ENCODE measurements at places on chromosomes 7 and 10.

- DNase-seq = no peak
- no peak overlapping the region for H3K4me3 ChIP-seq
- no peak overlapping the region for H3K27ac ChIP-seq
- H3K36me3 ChIP-seq = no peaks in the 10 kb centered on the region
Observed at GRCh38 chr7:118794419-118794818, 569.9 kb downstream of the ANKRD7 start.

GRCh38 chr10:11152801-11153200, 135.1 kb downstream of the CELF2 start:
- no peaks in the 10 kb centered on the region for H3K36me3 ChIP-seq
- H3K4me3 ChIP-seq = no peak overlapping the region
- H3K4me1 ChIP-seq = peaks cover 79% of the 10 kb centered on the region
- no peaks in the 10 kb centered on the region for H3K27me3 ChIP-seq
- no peak for DNase-seq

- H3K27me3 ChIP-seq = peaks cover 53% of the 10 kb centered on the region
- H3K36me3 ChIP-seq = no peaks in the 10 kb centered on the region
- DNase-seq = no peak
- H3K4me1 ChIP-seq = peaks cover 4% of the 10 kb centered on the region
Observed at GRCh38 chr7:25580141-25580540, 351.9 kb upstream of the NPVF start.

DNA sequence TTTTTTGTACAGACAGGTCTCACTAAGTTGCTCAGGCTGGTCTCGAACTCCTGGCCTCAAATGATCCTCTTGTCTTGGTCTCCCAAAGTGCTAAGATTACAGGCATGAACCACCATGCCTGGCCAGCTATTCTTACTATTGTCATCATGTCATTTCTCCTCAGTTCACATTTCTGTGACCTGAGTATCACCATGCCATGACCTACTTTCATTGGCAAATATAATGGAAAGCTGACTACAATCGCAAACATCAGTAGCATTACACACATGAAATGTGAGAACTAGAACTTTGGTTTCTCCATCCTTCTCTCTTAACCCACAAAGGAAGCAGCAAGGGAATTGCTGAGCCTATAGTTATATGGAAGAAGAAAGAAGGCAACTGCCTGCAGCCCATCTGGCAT, 26.0 kb upstream of the WIPF3 start:
- no peak overlapping the region for H3K27ac ChIP-seq
- no peaks in the 10 kb centered on the region for H3K36me3 ChIP-seq
- no peak for DNase-seq
- no peak overlapping the region for H3K4me3 ChIP-seq
- no peaks in the 10 kb centered on the region for H3K4me1 ChIP-seq

GRCh38 chr7:148620749-148621359, 30.3 kb downstream of the C7orf33 start:
- H3K27ac ChIP-seq = no peak overlapping the region
- H3K4me1 ChIP-seq = peaks cover 19% of the 10 kb centered on the region
- peak overlapping the region; percentile 45 for H3K4me3 ChIP-seq
- peaks cover 6% of the 10 kb centered on the region for H3K36me3 ChIP-seq

DNA sequence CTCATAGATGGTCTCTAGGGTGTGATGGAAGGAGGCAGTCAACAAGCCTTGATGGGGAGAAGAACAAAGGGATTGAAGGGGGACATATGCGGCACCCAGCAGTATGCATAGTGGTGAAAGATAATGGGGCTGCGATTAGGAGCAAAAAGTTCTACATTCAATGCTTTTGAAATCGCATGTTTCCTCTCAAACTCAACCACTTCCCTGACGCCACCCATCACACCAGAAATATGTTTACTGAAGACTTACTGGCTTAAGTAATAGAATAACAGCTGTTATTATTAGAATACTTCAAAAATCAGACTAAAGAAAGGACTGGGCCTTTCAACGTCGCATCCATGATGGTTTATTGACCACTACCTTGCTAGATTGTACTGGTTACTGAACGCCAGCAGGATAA, 31.5 kb downstream of the MKRN1 start:
- H3K27me3 ChIP-seq = no peaks in the 10 kb centered on the region
- H3K4me3 ChIP-seq = peak overlapping the region; percentile 36
- peaks cover 2% of the 10 kb centered on the region for H3K36me3 ChIP-seq
- no peak overlapping the region for H3K27ac ChIP-seq

GRCh38 chr7:103988468-103989199, 824 bp downstream of the RELN start:
- H3K4me3 ChIP-seq = peak overlapping the region; percentile 76
- H3K4me1 ChIP-seq = peaks cover 6% of the 10 kb centered on the region

- no peak overlapping the region for H3K4me3 ChIP-seq
- peaks cover 30% of the 10 kb centered on the region for H3K27me3 ChIP-seq
- H3K4me1 ChIP-seq = no peaks in the 10 kb centered on the region
- DNase-seq = no peak
- H3K27ac ChIP-seq = no peak overlapping the region
- no peaks in the 10 kb centered on the region for H3K36me3 ChIP-seq
Observed at GRCh38 chr7:35505066-35505465, 189.9 kb downstream of the HERPUD2 start.

DNA sequence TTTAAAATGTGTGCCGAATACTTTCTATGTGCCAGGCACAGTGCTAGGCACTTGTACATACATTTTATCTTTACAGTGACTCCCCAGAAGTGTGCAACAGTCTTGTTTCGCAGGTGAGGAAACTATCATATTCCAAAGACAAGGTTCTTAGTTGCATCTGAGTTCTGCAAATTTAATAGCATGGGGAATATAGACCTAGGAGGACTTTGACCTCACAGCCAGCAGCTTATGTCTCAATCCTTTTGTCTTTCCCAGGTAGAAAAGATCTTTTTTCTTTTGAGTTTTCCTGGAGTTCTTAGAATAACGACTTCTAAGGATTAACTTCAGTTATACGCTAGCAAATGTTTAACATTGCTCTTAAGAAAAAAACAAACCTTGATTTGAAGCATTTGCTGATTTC, 482.8 kb upstream of the ZMIZ1 start:
- H3K4me1 ChIP-seq = no peaks in the 10 kb centered on the region
- H3K36me3 ChIP-seq = peaks cover 3% of the 10 kb centered on the region
- H3K27me3 ChIP-seq = peaks cover 6% of the 10 kb centered on the region
- H3K27ac ChIP-seq = no peak overlapping the region
- no peak overlapping the region for H3K4me3 ChIP-seq

DNA sequence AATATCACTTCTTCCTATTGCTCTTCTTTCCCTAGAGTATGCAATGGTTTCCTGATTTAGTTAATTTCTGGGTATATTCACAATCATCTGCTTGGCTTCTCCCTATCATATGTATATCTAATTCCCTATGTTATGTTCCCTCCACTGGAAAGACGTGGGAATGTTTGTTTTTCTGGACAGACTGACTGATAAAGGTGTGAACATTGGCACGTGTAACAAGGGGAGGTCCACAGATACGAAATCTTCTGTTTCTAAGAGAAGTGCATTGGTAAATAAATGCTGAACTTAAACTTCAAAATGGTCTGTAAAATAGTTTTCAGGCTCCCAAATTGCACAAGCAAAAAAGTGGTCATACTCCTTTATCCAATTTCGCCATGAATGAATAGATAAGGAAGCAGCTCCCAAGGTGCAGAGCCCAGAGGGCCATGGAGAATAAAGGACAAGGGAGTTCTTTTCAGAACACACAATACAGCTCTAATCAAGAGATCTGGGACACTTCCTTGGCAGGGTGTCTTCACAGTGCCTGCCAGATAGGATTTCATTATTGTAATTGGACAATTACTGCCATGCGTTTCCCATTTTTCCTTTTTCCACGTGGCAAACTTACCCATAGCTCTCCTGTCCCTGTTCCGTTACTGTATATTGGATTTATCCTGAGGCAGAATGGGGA, 141.9 kb downstream of the RNF133 start:
- no peak overlapping the region for H3K4me3 ChIP-seq
- H3K27ac ChIP-seq = no peak overlapping the region
- no peaks in the 10 kb centered on the region for H3K27me3 ChIP-seq
- no peaks in the 10 kb centered on the region for H3K36me3 ChIP-seq
- no peaks in the 10 kb centered on the region for H3K4me1 ChIP-seq
- no peak for DNase-seq

- no peaks in the 10 kb centered on the region for H3K4me1 ChIP-seq
- no peak overlapping the region for H3K27ac ChIP-seq
- H3K36me3 ChIP-seq = peaks cover 3% of the 10 kb centered on the region
- no peak overlapping the region for H3K4me3 ChIP-seq
- no peak for DNase-seq
- no peaks in the 10 kb centered on the region for H3K27me3 ChIP-seq
Observed at GRCh38 chr7:102866535-102867215, 46.1 kb upstream of the LRRC17 start.

DNA sequence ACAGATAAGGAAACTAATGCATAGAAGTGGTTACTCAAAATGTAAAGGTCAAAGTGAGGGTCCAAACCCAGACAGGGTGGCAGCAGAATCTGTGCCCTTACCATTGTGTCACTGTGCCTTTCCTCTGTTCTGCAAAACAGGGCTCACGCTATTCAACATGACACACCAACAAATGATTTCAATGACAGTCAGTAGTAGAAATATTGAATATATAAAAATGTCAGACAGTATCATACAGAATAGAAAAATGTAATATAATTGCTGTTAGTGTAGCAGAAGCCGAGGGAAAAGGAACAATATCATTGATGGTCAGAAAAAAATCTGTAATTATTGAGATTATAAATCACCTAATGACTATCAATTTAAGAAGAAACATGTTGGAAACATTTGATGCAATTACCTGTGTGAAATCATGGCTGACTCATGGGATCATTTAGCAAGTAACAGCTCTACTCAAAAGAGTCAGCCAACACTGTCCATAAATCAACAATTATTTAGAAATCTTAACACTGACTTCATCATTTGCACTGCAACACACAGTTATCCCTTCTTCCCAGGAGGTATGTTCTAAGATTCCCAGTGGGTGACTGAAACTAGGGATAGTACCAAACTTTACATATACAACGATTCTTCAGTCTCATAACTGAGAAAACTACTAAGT, 198.7 kb downstream of the DGKI start:
- H3K27ac ChIP-seq = no peak overlapping the region
- peaks cover 28% of the 10 kb centered on the region for H3K27me3 ChIP-seq
- DNase-seq = no peak
- H3K4me1 ChIP-seq = no peaks in the 10 kb centered on the region

DNA sequence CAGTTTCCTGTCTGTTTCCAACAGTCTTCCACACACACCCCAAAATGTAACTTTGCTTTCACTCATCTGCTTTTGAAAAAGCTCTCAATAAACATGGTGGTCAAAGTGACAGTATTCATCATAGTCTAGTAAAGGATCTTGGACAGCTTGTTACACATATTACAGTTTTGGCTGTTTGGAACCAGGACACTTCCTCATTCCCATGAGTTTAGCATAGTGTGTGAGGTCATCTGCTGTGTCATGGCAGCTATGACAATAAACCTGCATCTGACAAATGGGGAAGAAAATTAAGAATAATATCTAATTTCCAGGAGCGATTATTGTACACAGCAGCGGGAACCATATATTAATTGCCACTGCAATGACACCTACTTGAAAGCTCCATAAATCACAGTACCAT, 184.3 kb upstream of the SLC26A5 start:
- H3K36me3 ChIP-seq = no peaks in the 10 kb centered on the region
- H3K27me3 ChIP-seq = peaks cover 15% of the 10 kb centered on the region
- H3K4me3 ChIP-seq = no peak overlapping the region
- H3K27ac ChIP-seq = no peak overlapping the region
- H3K4me1 ChIP-seq = no peaks in the 10 kb centered on the region

DNA sequence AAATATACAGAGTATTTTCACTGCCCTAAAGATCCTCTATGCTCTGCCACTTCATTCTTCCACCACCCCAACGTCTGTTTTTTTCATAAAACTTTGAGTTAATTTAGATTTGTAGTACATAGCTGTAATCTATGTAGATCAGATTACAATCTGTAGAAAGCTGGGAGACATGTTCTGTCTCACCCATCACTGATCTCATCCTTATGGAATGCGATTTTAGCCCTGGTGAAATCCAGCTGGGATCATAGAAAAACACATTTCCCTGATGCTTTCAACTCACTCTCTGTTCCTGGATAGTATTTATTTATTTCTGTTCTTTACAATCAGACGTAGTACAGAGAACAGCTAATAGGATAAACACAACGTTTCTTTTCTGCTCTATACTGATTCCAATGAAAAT, 521.0 kb downstream of the KIF20B start:
- no peak overlapping the region for H3K4me3 ChIP-seq
- no peaks in the 10 kb centered on the region for H3K27me3 ChIP-seq
- no peak for DNase-seq
- H3K27ac ChIP-seq = no peak overlapping the region

GRCh38 chr7:106405697-106406141, 120.9 kb upstream of the NAMPT start:
- H3K4me1 ChIP-seq = peaks cover 10% of the 10 kb centered on the region
- H3K27ac ChIP-seq = peak overlapping the region; percentile 37
- H3K4me3 ChIP-seq = peak overlapping the region; percentile 75
- peaks cover 2% of the 10 kb centered on the region for H3K36me3 ChIP-seq

- DNase-seq = no peak
- H3K4me1 ChIP-seq = no peaks in the 10 kb centered on the region
- no peaks in the 10 kb centered on the region for H3K36me3 ChIP-seq
Observed at GRCh38 chr7:114345494-114345893, 69.1 kb upstream of the FOXP2 start.

- no peaks in the 10 kb centered on the region for H3K27me3 ChIP-seq
- peaks cover 4% of the 10 kb centered on the region for H3K4me1 ChIP-seq
Observed at GRCh38 chr10:124149189-124150042, 56.0 kb upstream of the CHST15 start.

- H3K27ac ChIP-seq = no peak overlapping the region
- H3K27me3 ChIP-seq = no peaks in the 10 kb centered on the region
Observed at GRCh38 chr7:70577078-70577477, 554.9 kb upstream of the GALNT17 start.

DNA sequence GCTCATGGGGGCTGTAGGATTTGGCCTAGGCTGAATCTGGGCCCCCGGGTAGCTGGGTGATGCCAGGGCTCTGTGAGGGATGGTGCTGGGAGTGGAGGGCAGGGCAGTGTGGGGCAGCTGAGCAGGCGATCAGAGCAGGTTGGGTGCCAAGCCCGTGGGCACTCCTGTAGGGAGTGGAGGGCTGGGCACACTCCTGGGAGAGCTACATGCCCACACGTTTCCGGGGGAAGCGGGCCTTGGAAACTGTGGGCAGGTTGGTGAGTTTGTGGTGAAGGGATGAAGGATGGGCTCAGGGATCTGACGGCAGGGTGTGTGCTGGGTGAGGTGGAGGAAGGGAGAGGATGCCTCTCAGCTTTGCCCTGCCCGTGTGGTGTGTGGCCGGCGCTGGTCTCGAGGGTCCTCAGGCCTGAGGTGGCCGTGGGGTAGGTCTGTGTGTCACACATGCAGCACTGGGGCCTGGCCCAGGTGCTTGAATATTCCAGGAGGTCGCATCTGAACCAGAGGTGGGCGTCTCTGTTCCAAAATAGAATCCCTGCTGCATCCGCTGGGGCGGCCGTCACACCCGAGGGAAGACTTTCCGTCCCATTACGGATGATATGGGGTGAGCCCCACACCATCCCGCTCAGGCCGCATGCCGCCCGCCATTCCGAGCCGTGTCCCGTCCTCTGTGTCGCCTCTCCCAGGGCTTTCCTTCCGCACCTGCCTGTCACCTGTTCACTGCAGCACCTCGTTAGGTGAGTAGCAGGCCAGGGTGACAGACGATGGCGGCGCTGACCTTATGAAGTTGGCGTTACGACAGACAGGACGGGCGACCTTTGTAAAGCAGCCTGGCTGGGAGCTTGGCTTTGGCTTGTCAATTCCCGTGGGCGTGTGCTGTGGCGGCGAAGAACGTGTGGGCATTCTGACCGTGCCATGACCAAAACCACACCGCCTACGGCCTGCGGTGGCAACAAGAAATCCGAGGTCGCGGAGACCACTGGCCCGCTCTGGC, 143.6 kb downstream of the ACTR3B start:
- no peaks in the 10 kb centered on the region for H3K36me3 ChIP-seq
- H3K27me3 ChIP-seq = peaks cover 3% of the 10 kb centered on the region
- no peak overlapping the region for H3K27ac ChIP-seq
- no peaks in the 10 kb centered on the region for H3K4me1 ChIP-seq
- no peak for DNase-seq
